ENCODE measurements at places on chromosomes 13 and 19. TPM values are rescaled to one million over a fixed set of nuclear protein-coding genes. Genes with fewer than 3 reads are reported as not detected.

PSG3 gene
- not detected for total RNA-seq

DNA sequence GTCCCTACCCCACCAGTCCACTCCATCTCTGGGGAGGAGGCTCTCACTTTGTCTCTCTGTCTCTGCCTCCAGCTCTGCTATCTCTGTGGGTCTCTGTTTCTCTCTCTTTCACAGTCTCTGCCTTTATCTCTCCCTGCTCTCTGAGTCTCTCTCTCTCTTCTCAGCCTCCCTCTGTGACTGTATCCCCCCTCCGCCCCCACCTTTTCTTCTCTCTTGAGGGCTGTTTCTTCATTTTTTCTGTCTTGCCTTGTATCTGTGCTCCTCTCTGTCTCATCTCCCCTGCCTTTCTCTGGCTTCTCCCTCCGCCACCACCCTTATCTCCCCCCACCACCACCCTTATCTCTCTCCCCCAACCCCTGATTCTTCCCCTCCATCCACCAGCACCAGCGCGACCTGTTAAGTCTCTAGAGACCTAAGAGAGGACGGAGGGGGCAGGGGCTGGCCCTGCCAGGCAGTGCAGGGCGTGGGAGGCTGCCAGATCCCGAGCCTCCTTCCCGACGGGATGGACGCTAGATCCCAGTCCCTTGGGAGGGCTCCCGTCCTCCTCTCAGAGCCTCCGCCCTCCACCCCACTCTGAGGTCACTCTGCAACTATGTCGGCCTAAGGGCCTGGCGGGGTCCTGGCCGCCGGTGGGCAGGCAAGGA, 1.0 kb downstream of the AXL start:
- no peak overlapping the region for H3K4me3 ChIP-seq
- no peaks in the 10 kb centered on the region for H3K36me3 ChIP-seq
- H3K27me3 ChIP-seq = no peaks in the 10 kb centered on the region

DNA sequence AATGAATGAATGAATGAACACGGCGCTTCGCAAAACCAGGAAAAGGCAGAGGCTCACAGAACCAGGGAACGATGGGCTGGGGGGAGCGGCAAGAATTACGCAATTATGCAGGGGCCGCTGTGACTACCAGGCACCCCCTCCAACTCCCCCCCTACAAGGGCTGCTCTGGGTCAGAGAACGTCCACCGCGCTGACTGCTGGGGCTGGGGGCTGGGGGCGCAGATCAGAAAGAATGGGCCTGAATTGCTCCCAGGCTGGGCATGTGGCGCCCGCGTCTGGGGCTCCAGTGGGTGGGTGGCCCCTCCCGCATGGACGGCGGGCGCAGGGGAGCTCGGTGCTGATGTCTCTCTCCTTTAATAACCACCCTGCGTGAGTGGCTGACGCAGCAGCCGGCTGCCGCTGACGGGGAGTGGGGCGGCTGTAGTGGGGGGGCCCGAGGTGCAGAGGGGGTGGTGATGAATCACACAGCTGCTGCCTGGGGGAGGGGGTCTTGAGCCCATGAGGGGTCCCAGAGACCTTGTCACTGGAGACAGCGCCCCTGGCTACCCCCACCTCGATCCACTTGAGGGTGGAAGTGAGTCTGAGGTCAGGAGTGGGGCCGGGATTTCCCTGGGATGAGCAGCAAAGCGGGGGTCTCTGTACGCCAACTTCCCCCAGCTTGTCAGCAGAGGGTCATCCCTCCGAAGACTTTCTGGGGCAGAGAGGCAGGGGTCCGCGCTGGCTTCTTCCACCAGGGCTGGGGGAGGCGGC, 1.5 kb upstream of the CIRBP start:
- H3K4me3 ChIP-seq = no peak overlapping the region
- peaks cover 65% of the 10 kb centered on the region for H3K4me1 ChIP-seq
- H3K27ac ChIP-seq = no peak overlapping the region
- H3K27me3 ChIP-seq = no peaks in the 10 kb centered on the region
- no peak for DNase-seq
- peaks cover 18% of the 10 kb centered on the region for H3K36me3 ChIP-seq

- H3K27me3 ChIP-seq = no peaks in the 10 kb centered on the region
- no peak overlapping the region for H3K4me3 ChIP-seq
- H3K27ac ChIP-seq = no peak overlapping the region
These were observed 10.0 kb downstream of the FCGBP start for GRCh38 chr19:39924389-39924788.

- DNase-seq = peak; percentile 10
- H3K27ac ChIP-seq = no peak overlapping the region
- H3K4me1 ChIP-seq = no peaks in the 10 kb centered on the region
- H3K4me3 ChIP-seq = no peak overlapping the region
These were observed 22.3 kb downstream of the KCTD4 start for GRCh38 chr13:45178349-45179162.

SAFB2 gene
- total RNA-seq = 63.7 TPM

- DNase-seq = no peak
- no peaks in the 10 kb centered on the region for H3K4me1 ChIP-seq
- no peaks in the 10 kb centered on the region for H3K36me3 ChIP-seq
- no peak overlapping the region for H3K4me3 ChIP-seq
- no peak overlapping the region for H3K27ac ChIP-seq
These were observed 29.2 kb upstream of the FXYD3 start for GRCh38 chr19:35086455-35086854.

Data from thyroid gland (tissue), 4 donors.